GM12892 (cell line): ENCODE measurements at places on chromosomes 11 and 22.

DNA sequence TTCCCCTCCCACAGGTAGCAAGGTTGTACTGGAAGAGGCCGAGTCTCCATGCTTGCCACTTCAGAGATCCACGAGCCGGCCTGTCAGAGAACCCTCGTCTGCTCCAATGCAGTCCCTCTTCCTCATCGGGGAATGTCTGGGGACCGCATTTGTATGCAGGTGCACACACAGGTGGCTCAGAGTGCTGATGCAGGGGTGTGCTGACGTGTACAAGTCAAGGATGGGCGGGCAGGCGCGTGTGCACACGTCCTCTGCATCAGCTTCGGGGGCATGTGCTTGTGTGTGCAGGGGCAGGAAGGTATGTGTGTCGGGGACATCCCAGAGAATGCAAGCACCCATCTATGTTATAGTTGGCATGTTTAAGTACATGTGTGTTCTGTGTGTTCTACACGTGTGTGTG, 49.4 kb downstream of the ELFN2 start:
- DNase-seq: no peak

DNA sequence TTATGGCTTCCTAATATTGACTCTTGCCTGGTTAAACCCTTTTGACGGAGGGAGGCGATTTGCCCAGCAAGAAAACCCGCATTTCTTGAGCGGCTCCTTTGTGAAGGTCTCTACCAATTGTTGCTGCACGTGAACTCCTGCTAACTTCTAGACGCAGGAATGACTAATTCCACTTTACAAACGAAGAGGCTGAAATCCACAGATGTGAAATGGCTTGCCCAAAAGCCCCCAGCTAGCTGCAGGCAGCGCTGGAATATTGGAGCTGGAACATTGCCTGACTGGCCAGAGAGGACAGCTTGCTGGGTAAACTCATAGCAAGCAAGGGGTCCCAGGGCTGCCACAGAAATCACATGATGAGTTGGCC, 542 bp downstream of the GCAT start:
- DNase-seq: no peak

- no peak for DNase-seq
Observed at GRCh38 chr11:788953-789940, 643 bp downstream of the CEND1 start.

GRCh38 chr11:69923641-69924307, 104.6 kb upstream of the FGF3 start:
- DNase-seq: no peak

DNA sequence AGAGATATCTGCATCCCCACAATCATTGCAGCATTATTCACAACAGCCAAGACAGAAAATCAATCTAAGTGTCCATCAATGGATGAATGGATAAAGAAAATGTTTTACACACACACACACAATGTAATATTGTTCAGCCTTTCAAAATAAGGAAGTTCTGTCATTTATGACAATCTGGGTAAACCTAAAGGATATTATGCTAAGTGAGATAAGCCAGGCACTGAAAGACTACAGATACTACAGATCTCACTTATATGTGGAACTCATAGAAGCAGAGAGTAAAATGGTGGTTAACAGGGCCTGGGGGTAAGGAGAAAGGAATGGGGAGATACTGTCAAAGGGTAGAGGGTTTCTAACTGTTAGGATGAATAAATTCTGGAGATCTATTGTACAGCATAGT, 36.0 kb upstream of the EED start:
- no peak for DNase-seq

DNA sequence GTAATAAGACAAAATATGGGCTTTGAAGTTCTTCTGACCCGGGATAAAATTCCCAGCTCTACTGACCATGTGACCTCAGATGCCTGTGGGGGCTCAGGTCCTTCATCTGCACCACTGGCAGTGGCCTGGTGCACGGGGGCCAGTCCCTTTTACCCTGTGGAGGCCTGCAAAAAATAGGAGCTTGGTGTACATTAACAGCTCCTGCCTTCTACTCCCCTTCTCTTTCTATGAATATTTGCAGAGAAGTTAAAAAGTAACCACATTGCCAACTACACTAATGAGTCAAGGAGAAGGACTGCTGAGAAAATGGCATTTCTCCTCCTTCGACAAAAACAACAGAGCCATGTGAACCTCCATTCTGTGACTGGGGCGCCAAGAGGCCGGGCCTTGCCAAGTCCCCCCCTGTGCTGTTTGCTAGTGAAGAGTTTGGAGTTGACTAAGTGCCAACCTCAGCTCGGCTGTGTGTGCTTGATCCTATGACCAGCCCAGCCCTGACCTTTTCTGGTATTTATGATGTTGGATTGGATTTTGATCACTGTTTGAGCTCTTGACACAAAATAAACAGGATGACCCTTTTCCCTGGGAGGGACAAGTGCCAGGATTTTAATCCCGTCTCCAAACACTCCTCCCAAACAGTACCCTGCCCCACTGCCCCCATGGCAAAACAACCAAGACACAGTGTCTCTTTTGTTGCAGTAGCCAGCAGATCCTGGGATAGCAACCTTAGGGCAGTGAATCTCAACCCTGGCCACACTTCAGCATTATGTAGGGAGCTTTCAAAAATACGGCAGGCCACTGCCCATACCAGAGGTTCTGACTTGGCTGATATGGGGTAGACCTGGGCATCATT, 380.1 kb downstream of the LARGE1 start:
- DNase-seq: no peak

GRCh38 chr11:75779960-75780359, 11.4 kb downstream of the DGAT2 start:
- no peak for DNase-seq

DNA sequence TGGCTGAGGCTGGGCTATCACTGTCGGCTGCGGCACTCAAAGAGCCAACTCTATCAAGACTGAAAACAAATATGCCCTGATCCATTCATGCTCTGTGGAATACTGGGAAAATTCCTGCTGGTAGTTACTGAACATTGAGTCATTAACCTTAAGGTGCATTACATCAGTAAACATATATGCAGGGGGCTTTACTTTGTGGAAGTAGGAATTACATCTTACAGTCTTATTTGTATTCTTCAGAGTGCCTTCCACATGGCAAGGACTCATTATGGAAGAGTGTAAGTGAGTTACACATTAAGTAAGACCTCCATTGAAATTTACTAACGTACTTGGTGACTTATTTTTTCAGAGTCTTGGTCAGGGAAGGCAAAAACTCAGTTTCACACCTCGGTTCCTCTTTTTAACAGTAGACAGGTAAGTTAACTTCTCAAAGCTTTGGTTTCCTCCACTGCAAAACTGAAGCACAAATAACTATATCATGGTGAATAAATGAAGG, 4.5 kb downstream of the OR5B21 start:
- no peak for DNase-seq

GRCh38 chr11:117519170-117519569, 191.5 kb downstream of the CEP164 start:
- DNase-seq: no peak

- DNase-seq: no peak
Observed at GRCh38 chr11:110435780-110436717, 6.3 kb downstream of the FDX1 start.

DNA sequence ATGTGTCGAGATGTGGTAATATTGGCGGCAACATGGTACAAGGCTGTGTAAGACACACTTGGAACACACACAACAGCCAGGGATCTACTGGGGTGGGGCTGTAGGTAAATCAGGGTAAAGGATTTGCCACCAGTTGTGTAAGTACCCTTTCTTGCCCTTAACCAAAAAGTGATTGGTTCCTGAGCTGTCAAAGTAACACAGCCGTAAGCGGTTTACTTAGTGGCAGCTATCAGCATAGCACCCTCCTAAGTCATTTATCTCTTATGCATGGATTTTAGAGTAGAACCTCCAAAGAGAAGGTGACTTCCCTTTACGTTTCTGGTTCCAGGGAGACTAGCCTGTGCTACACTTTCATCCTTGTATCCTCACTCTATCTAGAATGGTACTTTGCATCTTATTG, 57.2 kb downstream of the SPECC1L start:
- no peak for DNase-seq
